ENCODE measurements at places on chromosomes 12 and 14.
A peak's percentile ranks its signal among the peaks of the same experiment; 100 is the strongest.

DNA sequence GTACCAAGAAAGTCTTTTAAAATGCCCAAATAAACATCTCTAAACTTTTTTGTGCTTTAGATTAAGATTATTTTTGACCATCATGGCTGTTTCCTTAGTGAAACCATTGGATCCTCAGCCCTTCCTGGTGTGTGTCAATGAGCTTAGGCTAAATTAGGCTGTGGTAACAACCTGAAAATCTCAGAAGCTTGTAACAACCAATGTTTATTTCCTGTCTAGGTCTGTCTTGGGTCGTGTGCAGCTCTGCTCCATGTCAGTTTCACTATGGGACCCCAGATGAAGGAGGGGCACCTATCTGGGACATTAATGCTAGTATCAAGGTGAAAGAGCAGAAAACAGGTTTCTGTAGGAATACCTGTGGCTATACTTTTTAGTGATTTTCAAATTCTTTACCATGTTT, 49.9 kb downstream of the KCNMB4 start:
- no peak for DNase-seq

GRCh38 chr14:45526715-45527549, 273.9 kb upstream of the MIS18BP1 start:
- peak; percentile 45 for DNase-seq

- no peak for DNase-seq
Measured at GRCh38 chr14:33401311-33401710, 462.6 kb downstream of the NPAS3 start.

DNA sequence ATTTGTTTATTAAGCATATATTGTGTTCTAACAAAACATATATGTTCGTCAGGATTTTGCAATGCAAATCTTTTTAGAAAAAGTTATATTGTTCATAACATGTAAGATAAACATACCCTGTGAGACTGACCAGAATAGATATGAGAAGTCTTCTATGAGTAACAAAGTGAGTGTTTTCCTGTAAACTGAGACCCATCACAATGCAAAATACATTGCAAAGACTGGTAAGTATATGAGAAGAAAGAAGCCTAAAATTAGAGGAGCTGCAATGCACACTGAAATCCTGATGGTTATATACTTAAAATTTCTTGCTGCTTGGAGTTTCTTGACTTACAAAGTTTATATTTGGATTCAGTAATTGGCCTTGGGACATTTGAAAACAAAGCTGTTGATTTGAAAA, 6.0 kb downstream of the HMGA2 start:
- no peak for DNase-seq

Data from erythroblast (primary cell).